Stimulated activated CD8-positive, alpha-beta memory T cell treated with anti-CD3 and anti-CD28 coated beads, Interleukin-4, amount 100 ng/mL, for 1 hour (primary cell): ENCODE measurements at places on chromosomes 16 and 17.
A peak's percentile ranks its signal among the peaks of the same experiment; 100 is the strongest.

DNA sequence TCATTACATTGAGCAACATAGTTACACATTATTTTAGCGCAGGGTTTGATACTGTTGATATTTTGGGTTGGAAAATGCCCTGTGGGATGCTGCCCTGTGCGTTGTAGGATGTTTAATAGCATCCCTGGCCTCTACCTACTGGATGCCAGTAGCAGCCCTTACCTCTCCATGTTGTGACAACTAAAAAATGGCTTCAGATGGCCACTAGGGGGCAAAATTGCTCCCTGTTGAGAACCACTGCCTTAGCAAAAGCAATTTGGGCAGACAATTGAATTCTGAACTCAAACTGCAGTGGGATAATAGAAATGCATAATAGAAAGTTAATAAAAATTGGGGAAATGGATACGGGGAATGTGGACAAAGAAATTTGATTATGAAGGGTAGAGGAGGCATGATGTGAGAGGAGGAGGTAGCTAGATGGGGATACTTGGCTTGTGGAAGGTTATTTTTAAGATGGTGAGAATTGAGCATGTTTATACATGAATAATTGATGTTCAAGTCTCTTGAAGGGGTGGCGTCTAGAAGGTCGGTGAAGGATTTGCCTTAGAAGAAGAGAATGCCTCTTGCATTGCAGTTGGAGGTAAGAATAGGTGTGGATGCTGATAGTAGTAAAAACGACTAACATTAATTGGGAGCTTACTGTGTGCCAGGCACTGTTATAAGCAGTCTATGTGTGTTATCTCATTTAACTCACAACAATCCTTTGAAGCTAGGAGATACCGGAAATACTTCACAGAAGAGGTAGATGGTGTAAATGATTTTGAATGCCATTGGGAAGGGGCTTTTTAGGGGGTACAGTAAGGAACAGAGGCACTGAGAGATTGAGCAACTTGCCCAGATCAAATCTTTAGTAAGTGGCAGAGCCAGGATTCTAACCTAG, 19.0 kb downstream of the HEATR9 start:
- DNase-seq: peak; percentile 27

- DNase-seq: no peak
Measured at GRCh38 chr16:51231702-51232101, 80.6 kb upstream of the SALL1 start.

DNA sequence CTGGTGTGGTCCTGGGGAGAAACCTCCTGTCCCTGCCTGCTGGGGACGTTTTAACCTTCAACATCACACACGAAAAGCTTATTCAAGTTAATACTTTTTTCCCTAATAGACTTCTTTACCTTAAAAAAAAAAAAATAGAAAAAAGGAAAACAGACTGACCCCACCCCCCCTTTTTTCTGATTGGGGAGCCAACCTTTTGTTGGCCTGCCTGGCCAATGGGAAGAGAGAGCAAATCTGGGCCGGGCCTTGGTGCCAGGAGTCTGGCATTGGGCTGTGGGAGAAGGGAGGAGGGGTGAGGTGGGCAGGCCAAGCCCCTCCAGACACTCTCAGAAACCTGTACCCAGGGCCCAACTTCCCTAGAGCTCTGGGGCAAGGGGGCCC, 3.0 kb downstream of the CBX8 start:
- no peak for DNase-seq

DNA sequence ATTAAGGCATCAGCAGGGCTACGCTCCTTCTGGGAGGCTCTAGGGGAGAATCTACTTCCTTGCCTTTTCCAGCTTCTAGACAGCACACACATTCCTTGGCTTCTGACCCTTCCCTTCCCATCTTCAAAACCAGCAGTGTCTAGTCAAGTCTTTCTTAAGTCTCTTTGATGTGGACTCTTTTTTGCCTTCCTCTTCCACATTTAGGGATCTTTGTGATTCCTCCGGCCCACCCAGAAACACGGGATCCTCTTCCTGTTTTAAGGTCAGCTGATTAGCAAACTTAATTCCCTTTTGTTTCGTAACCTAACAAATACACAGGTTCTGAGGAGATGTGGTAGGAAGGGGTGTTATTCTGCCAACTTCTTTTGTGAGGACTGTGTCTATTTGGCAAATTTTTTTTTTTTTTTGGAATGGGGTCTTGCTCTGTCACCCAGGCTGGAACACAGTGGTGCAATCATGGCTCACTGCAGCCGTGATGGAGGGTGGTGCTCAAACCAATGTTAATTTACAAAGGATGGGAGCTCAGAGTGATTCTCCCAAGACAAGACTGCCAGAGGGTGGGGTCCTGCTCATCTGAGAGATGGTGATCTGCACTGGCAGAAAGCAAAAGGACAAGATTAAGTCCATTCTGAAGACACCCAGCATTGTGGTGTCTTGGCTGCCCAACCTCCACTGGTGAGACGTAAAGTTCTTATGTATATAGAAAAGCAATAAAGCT, 14.7 kb downstream of the KNOP1 start:
- DNase-seq: no peak

GRCh38 chr17:62062302-62062701, 2.8 kb downstream of the MED13 start:
- DNase-seq: no peak

- no peak for DNase-seq
Measured at GRCh38 chr17:50459756-50460155, 8.9 kb downstream of the CHAD start.

- DNase-seq: no peak
Measured at GRCh38 chr17:65109543-65109942, 27.6 kb upstream of the RGS9 start.

DNA sequence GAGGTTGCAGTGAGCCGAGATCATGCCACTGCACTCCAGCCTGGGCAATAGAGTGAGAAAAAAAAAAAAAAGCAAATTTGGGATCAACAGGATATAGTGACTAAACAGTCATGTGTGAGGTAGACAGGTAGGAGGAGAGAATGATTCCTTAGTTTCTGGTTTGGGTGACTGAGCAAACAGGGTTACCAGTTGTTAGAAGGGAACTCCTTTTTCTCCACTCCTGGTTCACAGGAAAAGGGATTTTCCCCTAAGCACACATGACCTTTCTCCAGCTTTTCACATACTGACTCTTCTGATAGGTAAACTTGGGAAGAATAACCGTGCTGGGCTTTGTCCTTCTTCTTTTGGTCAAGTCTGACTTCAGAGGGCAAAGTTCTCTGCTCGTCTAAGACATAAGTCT, 17.3 kb upstream of the WSCD1 start:
- no peak for DNase-seq

DNA sequence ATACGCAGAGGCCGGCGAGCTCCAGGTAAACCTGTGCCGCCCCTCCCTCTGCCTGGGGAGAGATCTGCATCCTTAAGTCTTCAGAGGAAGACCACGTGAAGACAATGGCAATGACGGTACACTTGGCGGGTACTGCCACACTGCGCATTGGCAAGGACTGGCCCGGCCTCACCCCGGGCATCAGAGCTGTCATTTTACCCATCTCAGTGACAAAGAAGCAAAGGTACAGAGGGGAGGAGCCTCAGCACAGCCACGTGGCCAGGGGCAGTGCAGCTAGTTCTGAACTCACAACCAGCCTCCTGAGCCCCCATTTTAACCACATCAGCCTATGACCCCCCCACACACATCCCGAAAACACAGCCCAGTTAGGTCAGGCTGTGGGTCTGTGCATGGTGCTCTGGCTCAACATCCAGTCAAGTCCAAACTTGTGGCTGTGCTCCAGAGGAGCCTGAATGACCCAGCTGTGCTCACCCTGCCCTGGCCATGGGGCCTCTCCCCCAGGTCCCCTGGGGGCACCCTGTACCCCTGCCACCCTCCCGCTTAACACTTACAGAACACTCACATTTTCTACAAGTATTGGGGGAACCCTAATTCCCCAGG, 80.6 kb downstream of the C16orf95 start:
- no peak for DNase-seq

- no peak for DNase-seq
Measured at GRCh38 chr17:29196769-29197515, 16.7 kb upstream of the MYO18A start.

DNA sequence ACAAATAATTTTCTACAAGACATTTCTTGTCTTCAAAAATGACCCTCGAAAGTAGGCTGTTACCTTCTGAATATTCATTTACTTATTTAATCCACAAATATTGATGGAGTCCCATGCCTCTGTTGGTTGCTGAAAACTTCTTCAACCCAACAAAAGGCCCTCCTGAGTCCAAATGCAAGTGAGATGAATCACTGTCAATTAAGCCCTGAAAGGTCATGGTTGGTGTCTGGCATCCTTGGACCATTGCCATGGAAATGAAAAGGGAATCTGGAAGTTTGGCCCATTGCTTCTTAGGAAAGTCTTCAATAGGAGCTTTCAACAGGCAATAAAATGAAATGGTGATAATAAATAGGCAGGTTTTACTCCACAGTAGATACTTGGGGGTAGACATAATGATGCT, 364.7 kb upstream of the DYNLRB2 start:
- no peak for DNase-seq

GRCh38 chr17:47850373-47850691, 631 bp downstream of the SP6 start:
- DNase-seq: no peak

GRCh38 chr17:50661795-50662391, 27.2 kb downstream of the ABCC3 start:
- no peak for DNase-seq
